Activated T-helper 1 cell treated with anti-CD3 and anti-CD28 coated beads, Interleukin-2, amount 50 U/mL, for 16 hours (primary cell): ENCODE measurements at places on chromosomes 2 and 18.

DNA sequence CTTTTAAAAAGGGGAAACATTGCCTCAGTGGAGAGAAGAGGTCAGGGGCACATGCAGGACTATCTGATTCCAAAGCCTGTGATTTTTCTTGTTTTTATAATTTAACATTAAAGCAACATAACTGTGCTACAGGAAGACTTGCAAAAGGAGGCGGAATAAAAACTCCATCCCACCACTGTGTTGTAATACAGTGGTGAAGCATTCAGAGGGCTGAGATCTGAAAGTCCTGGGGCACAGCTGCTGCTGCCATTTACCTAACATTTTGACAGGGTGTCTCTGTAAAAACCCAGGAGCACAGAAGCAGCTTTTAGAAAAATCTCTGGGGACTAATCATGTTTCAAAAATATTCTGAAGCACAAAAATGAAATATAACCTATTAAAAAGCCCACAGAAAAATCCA lies 97.6 kb downstream of the GRB14 start:
- no peak for DNase-seq

GRCh38 chr2:31894656-31895055 lies 116.2 kb downstream of the MEMO1 start:
- no peak for DNase-seq

GRCh38 chr2:79876430-79876829 lies 363.6 kb downstream of the CTNNA2 start:
- no peak for DNase-seq

DNA sequence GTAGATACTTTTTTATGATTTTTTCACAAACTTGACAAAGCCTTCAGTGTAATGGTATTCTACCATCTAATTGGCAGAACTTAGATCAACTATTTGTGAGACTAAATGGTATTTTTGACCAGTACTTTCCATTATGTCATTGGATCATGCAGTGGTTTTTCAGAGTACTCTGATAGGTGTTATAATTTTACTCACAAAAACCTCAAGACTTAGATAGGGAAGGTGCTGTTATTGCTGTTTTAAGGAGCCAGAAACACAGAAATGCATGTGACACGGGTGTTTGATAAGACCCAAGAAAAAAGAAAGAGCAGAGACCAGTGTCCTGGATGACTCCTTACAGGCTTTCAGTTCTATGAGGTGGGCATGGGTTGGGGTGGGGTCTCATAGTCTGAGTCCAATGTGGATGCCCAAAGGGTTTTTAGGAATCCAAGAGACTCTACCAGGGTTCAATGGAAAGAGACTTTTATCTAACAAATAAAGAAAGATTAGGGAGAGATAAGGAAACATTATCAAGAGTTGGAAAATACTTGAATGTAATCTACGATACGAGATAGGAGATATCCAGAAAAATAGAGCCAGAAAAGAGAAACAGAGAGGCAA lies 31.3 kb downstream of the SP140 start:
- DNase-seq = no peak

GRCh38 chr2:105573910-105574655 lies 170.6 kb upstream of the NCK2 start:
- DNase-seq = no peak

- no peak for DNase-seq
Observed at GRCh38 chr18:74064510-74064909, 83.1 kb downstream of the FBXO15 start.

DNA sequence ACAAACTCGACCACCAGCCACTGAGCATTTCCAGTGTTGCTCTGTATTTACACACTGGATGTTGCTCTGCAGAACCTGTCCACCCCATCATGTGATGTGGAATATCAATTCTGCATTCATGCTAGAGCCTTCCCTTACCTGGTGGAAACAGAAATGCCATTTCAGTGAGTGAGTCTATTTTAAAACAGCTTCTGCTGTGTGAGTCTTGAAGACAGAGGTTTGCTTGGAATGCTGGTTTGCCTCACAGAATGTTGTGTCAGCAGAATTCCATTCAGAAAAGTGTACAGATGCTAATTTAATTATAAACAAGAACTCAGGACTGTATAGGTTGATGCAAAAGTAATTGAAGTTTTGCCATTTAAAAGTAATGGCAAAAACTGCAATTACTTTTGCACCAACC lies 118.3 kb downstream of the MAP3K20 start:
- no peak for DNase-seq

GRCh38 chr2:217838409-217838831 lies 164.4 kb downstream of the TNS1 start:
- DNase-seq = no peak

- DNase-seq = no peak
Observed at GRCh38 chr2:152455738-152456137, 120.8 kb downstream of the FMNL2 start.

- DNase-seq = no peak
Observed at GRCh38 chr2:168603439-168603961, 147.4 kb downstream of the CERS6 start.

- no peak for DNase-seq
Observed at GRCh38 chr2:240922245-240922981, 16.3 kb downstream of the CROCC2 start.

- DNase-seq = no peak
Observed at GRCh38 chr2:10246831-10247230, 55.9 kb upstream of the HPCAL1 start.

DNA sequence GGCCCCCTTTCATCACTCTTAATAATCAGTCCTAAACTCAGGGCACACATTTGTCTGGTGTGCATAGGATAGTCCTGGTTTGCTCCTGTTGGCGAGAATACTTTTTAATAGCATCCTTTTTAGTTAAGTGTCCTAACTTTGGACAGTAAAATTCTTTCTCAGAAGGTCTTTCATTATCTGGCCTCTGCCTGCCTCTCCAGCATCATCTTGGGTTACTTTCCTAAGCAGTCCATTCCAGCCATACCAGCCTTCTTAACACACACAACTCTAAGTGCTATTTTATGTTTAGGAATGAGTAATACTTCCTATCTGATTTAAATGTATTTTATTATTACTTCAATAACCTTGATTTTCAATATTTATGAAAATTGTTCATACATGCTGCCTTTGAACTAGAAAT lies 151.0 kb downstream of the ACOXL start:
- no peak for DNase-seq

- DNase-seq = no peak
Observed at GRCh38 chr2:112714836-112715631, 5.8 kb upstream of the NT5DC4 start.

GRCh38 chr2:109304242-109304641 lies 175.2 kb downstream of the SH3RF3 start:
- no peak for DNase-seq

GRCh38 chr18:27717816-27718215 lies 459.1 kb downstream of the CDH2 start:
- DNase-seq = no peak

DNA sequence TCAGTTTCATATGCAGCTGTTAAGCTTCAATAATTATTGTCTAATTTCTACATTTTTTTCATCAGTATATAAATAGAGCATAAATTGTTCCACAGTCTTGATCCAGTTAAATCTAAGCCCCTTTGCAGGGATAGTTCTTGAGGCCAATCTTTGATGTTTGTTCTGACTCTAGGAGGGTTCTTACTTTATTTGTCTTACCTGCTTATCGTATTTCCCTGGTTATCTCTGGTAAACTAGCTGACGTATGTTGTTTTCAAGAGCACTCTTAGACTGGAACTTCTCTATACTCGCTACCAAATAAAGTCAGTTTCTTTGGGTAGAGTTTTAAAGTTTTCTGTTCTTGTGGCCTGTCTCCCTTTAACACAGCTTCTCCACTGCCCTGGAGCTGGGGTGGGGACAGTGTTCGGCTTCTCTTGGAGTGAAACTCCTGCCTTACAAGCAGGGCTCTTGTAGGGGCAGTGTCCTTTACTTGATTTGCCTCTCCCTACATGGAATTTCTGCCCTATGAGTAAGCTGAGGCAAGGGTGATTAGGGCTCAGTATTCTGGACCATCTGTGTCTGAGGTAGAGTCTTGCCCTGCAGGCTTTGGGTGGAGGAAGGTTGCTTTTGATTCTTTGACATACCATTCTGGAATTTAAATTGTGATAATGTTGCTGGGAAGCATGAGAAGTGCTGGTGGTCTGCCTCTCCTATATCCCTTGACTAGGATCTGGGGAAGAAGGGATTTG lies 90.3 kb downstream of the PTPN4 start:
- DNase-seq = no peak

DNA sequence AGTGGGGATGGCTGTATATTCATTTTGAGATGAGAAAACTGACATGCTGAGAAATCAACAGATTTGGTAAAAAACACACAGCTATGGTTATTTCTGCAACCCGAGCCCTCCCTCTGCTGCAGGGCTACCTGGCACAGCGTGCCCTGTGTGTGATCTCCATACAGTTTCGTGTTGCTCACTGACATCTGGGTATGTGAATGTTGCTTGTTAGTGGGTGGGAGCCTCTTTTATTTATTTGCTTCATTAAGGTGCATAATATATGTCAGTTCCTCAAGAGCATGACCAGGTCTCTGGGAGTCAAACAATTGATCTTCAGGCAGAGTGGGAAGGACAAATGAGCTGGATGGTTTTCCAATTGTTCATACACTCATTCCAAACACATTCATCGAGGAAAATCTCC lies 139.1 kb upstream of the FHL2 start:
- no peak for DNase-seq

DNA sequence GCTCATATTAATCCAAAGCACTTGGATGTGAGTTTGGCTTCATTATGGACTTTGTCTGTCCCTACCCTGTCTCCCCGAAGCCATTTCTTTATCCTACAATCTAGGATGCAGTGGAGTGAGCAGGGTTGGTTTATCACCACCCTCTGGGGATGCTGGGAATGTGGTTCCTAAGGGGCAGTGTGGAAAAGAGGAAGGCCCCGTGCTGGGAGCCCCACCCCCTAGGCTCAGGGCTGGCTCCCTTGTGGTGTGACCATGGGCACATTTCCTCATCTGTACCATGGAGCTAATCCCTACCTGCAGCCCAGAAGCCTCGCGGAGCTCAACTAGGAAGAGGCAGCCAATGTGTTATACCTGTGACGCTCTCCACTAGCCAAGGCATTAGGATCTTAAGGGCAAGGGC lies 92.5 kb downstream of the TGOLN2 start:
- no peak for DNase-seq

DNA sequence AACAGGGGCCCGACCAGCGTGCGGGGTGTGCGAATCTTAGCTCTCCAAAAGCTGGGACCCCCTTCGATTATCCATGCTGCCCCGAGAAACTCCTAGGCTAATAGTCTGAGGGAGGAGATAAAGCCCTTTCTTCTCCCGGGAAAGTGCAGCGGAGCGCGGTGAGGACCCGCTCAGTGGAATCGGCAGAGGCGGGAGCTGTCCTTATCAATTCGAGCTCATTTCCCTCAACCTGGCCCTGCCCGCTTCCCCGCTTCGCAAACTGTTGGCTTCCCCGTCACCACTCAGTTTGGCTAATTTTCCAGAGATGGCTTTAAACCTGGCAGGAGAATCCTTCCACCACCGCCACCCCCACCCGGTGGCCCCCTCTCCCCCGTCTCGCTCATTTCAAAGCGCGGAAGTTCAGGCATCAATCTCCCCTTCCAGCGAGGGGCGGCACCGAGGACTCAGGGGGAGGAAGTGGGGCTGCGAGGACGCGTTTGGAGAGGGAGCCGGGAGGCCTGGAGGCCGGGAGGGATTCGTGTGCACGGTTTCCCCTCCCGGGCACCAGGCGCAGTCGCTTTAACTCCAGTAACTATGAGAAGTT lies 1.6 kb downstream of the KLHL14 start:
- no peak for DNase-seq

DNA sequence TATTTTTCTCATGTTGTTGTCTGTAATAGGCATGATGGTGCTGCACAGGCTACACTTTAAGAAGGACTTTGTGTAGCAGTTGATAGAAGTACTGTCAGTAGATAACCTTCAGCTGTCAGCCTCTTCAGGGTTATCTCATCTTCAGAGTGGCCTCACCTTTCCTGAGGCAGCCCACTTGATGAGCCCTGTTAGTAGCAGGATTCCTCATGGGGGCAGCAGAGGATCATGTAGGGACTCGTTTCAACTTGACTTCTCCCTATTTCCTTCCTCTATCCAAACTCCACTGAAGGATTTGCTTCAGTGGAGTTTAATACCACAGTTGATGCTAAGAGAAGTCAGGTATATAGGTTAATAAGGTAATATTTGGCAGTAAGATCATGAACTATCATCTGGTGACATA lies 530.3 kb upstream of the FSIP2 start:
- no peak for DNase-seq

- DNase-seq = no peak
Observed at GRCh38 chr2:187390891-187391290, 57.2 kb downstream of the CALCRL start.

DNA sequence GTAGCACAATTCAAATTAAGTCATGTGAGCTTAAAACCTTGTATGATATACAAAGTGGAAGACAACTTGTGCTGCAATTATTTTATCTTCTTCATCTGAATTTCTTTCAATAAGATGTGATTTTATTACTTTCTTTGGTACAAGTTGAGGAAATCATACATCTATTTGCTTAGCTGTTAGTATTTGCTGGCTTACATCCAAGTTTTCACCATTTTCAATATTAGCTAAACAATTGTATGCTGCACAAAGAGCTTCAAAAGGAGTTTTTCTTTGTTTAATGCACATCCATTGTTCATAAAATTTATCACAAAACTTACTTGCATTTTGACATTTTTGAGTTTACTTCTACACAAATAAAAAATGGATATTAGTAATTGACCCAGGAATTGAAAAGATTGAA lies 40.9 kb downstream of the SCN9A start:
- DNase-seq = no peak

DNA sequence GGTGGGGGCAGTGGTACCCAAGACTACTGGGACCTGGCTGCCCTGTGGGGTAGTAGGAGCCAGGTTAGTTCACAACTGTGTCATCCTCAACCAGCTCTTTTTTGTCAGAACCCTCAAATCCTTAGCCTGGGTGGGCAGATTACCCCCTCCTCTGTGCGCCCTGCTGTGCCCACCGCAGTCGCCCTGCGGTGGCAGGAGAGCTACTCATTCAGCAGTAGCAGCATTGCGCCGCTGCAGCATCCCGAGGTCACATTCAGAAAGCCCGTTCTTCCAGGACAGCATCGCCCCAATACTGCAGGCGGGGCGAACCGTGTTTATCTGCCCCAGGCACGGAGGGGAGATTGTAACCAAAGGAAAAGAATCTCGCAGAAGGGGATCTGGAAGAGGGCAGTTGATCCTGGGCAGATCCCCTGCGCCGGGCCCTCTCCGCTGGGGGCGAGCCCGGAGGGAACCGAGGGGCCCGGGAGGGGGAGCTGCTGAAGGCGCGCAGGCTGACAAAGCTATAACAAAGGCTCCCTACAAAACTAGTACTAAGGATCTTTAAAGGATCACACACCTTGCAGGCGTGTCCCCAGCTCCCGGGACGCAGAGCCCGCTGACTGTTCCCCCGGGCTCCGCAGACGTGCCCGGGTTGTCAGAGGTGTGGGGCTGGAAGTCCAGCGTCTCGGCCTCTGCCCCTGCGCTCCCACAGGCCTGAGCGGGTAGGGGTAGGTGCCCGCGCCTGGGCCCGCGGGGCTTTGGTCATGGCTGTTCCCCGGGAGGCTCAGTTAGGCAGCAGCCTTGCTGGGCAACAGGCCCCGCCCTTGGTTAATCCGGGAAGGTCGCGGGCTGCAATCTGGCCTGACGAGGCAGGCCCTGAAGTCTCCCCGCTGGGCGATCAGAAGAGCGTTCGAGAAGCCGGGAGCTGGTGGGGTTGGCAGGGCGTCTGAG lies 13.2 kb downstream of the POU3F3 start:
- DNase-seq = no peak

GRCh38 chr18:53268455-53268854 lies 928.5 kb downstream of the DCC start:
- no peak for DNase-seq

- no peak for DNase-seq
Observed at GRCh38 chr2:171702781-171703556, 15.7 kb downstream of the DYNC1I2 start.
